ENCODE measurements at places on chromosomes 6 and 20.
A peak's percentile ranks its signal among the peaks of the same experiment; 100 is the strongest.

DNA sequence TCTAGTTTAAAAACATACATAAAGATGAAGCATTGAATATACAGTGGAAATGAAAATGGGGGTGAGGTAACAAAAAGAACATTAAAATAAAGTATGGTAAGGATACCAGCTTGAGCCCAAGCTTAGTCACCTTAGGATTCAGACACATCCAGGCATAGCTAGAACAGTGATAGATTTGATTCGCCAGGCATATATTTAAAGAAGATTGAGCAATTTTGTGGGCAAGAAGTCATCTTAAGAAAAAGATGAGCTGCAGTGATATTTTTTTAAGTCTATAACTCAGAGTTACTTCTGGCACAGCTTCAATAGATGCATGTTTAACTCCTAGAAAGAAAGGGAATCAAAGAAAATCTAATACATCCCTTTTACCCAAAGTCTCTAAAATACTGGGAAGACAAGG is 97.9 kb downstream of the BMP5 start:
- H3K27ac ChIP-seq, result no peak overlapping the region
- no peaks in the 10 kb centered on the region for H3K27me3 ChIP-seq
- DNase-seq, result no peak

- no peaks in the 10 kb centered on the region for H3K27me3 ChIP-seq
- no peak for DNase-seq
Measured at GRCh38 chr6:106642476-106642875, 13.1 kb downstream of the QRSL1 start.

DNA sequence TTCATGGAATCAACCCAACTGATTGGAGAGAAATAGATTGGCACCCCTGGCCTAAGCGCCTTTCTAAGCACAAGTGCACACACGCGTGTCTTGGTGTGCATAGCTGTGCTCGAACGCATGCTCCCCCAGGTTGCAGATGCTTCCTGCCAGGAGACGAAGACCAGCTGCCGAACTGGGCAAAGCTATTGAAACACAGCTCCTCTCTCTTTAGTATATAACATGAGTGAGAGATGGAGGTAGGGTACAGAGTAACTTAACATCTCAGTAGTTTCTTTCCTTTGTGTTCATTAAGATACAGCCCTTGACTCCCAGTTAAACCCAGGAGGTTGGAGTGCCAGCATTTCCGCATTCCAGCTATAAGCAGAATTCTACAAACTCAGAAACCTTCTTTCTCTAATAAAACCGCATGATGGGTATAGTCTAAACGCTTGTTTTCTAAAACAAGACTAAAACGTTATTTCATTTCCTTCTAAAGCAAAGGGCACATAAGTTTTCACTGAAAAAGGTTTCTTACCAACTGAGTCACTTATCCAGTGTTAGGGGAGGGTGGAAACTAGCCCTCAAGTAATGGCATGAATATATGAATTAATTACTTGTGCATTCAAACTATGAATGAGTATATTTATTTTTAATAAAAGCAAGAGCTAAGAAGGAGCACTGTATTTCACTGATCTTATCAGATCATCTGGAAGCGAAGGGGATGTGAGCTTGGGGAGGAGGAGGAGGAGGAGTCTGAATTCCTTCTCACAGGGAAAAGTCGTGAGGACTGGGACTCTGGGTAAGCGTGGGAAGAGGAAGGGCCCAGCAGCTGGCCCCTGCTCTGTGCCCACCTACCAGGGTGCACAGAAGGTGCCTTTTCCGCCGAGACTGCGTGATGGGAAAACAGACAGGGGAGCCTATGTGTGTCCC is 179.2 kb downstream of the TMEM242 start:
- peak overlapping the region; percentile 36 for H3K27ac ChIP-seq
- H3K4me1 ChIP-seq, result peaks cover 20% of the 10 kb centered on the region
- H3K4me3 ChIP-seq, result no peak overlapping the region
- H3K27me3 ChIP-seq, result no peaks in the 10 kb centered on the region
- H3K36me3 ChIP-seq, result no peaks in the 10 kb centered on the region

DNA sequence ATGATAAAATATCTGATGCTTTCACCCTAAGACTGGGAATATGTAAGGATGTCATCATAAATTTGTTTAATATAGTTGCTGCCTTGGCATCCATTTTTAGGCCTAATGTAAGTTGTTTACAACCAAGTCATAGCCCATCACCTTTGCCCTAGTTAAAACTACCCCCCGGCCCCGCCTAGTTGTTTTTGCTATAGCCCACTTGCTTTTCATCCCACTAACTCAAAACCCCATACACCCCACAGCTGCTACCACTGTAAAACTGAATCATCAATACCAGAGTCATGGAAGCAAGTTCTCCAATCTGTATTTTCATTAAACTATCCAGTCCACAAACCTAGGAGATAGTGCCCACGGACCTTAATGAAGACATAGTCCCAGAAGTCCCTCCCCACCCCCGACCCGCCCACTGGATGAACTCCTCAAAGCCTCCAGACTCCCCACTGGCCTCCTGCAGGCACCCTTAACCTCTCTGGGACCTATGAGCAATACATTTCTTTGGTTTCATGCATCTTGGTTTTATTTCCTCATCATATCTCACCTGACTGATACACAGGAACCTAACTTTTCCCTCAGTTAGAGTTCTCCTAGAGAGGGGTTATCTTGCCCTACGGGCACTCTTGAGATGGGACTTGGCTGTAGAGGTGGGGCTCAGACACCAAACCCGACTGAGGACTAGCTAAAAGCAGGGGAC is 12.5 kb upstream of the ZDHHC14 start:
- no peaks in the 10 kb centered on the region for H3K27me3 ChIP-seq
- no peak overlapping the region for H3K4me3 ChIP-seq
- H3K4me1 ChIP-seq, result no peaks in the 10 kb centered on the region
- DNase-seq, result no peak
- H3K36me3 ChIP-seq, result no peaks in the 10 kb centered on the region
- H3K27ac ChIP-seq, result no peak overlapping the region

DNA sequence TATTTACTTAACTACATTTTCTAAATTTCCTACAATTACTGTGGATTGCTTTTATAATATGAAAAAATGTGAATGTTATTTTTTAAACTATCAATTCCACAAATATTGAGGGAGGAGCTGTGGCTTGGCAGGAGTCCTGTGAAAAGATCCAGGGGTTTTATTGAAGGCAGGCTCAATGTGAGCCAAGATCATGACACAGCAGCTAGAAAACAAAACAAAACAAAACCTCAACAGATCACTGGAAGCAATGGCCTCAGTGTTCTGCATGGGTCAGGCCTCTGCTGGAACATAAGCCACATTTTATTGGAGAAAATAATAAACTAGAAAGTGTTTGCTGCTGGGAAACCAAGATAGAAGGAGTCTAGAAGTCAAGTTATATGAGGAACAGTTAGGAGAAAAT is 19.4 kb upstream of the RCAN2 start:
- H3K36me3 ChIP-seq, result no peaks in the 10 kb centered on the region
- DNase-seq, result peak; percentile 30
- no peak overlapping the region for H3K27ac ChIP-seq
- no peak overlapping the region for H3K4me3 ChIP-seq
- no peaks in the 10 kb centered on the region for H3K27me3 ChIP-seq

DNA sequence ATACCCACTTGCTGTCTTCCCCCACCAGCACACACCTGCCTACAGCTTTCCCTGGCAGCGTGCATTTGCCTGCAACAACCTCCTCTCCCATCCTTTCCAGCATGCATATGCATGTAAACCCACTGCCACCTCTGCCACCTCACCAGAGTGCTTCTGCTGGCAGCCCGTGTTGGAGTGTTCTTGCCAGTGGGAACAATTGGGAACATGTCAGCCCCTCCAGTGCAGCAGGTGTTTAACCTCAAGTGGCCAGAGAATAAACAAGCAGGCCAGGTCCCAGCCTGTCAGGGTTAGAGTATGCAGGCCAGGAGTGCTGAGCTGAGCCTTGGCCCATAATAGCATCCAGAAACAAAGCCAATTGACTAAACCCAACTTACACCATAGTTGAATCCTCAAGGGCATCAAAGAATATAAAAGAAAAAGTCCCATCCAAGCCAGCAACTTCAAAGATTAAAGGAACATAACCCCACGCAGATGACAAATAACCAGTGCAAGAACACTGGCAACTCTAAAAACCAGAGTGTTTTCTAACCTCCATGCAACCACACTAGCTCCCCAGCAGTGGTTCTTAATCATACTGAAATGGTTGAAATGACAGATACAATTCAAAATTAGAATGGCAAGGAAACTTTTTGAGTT is 1212.1 kb upstream of the CITED2 start:
- no peaks in the 10 kb centered on the region for H3K36me3 ChIP-seq
- no peak overlapping the region for H3K27ac ChIP-seq
- H3K27me3 ChIP-seq, result no peaks in the 10 kb centered on the region
- H3K4me1 ChIP-seq, result no peaks in the 10 kb centered on the region
- H3K4me3 ChIP-seq, result no peak overlapping the region

GRCh38 chr6:79719248-79719960 is 88.3 kb downstream of the SH3BGRL2 start:
- no peaks in the 10 kb centered on the region for H3K27me3 ChIP-seq
- no peaks in the 10 kb centered on the region for H3K4me1 ChIP-seq
- H3K4me3 ChIP-seq, result no peak overlapping the region
- no peaks in the 10 kb centered on the region for H3K36me3 ChIP-seq
- no peak overlapping the region for H3K27ac ChIP-seq

DNA sequence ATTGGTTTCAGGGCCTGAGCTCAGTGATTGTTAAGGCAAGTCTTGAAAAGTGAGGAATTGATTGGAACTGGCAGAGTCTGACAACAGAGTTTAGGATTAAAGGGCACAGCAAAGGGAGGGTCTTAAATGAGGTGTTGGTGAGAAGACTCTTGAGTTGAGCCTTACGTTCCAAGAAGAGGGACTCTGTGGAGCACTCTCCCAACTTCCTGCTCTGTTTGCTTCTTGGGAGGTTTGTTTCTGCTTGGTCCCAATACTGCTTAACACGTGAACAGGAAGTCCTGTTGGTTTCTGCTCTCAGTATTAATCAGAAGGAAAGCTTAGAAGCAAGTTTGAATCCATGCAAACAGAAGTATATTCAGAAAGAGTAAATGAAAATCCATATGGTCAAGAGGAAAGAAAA is 15.6 kb upstream of the SYNDIG1 start:
- no peaks in the 10 kb centered on the region for H3K36me3 ChIP-seq
- H3K27me3 ChIP-seq, result no peaks in the 10 kb centered on the region
- H3K4me3 ChIP-seq, result no peak overlapping the region
- H3K4me1 ChIP-seq, result no peaks in the 10 kb centered on the region
- DNase-seq, result no peak

GRCh38 chr6:77040568-77041195 is 422.6 kb downstream of the HTR1B start:
- no peaks in the 10 kb centered on the region for H3K4me1 ChIP-seq
- H3K27me3 ChIP-seq, result no peaks in the 10 kb centered on the region
- no peak overlapping the region for H3K4me3 ChIP-seq
- no peak overlapping the region for H3K27ac ChIP-seq
- no peaks in the 10 kb centered on the region for H3K36me3 ChIP-seq

DNA sequence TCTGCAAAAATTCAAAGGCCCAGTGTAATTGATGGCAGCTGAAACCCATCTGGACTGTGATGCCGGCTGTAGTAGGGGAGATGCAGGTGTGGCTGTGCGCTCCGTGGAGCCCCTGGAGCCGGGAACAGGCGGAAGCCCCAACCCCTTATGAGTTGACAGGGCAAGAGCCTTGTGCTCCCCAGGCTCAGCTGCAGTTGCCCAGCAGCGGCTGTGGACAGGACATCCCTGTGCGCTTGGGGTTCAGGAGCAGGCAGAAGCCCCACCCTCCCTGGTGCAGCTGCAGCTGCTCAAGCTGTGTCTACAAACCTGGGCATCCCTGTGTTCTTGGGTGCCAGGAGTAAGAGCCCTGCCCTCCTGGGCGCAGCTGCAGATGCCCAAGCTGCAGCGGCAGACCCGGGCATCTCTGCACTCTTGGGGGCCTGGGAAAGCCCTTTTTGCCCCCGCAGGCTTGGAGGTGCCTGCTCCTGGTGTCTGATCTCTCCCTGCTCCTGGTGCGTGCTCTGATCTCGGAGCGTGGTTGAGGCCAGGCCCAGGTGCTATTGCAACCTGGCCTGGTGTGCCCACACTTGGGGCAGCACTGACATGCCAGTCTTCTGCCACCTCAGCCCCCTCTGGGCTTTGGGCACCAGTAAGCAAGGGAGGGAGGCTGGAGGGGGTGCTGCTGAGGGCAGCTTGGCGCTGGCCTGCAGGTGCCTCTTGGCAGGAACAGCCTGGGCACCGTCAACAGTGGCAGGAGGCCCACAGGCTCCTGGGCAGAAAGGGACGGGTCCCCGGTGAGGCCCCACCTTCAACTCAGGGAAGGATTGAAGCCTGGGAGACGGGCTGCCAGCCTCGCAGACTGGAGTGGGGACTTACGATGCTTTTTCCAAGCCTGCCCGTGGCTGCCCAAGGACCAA is 30.3 kb downstream of the OR2J2 start:
- no peaks in the 10 kb centered on the region for H3K27me3 ChIP-seq
- H3K36me3 ChIP-seq, result no peaks in the 10 kb centered on the region
- H3K27ac ChIP-seq, result no peak overlapping the region
- no peaks in the 10 kb centered on the region for H3K4me1 ChIP-seq
- no peak overlapping the region for H3K4me3 ChIP-seq
- DNase-seq, result no peak

GRCh38 chr20:39081255-39081654 is 119.1 kb downstream of the DHX35 start:
- H3K4me3 ChIP-seq, result no peak overlapping the region
- no peaks in the 10 kb centered on the region for H3K27me3 ChIP-seq
- H3K4me1 ChIP-seq, result no peaks in the 10 kb centered on the region
- no peak overlapping the region for H3K27ac ChIP-seq
- H3K36me3 ChIP-seq, result no peaks in the 10 kb centered on the region

DNA sequence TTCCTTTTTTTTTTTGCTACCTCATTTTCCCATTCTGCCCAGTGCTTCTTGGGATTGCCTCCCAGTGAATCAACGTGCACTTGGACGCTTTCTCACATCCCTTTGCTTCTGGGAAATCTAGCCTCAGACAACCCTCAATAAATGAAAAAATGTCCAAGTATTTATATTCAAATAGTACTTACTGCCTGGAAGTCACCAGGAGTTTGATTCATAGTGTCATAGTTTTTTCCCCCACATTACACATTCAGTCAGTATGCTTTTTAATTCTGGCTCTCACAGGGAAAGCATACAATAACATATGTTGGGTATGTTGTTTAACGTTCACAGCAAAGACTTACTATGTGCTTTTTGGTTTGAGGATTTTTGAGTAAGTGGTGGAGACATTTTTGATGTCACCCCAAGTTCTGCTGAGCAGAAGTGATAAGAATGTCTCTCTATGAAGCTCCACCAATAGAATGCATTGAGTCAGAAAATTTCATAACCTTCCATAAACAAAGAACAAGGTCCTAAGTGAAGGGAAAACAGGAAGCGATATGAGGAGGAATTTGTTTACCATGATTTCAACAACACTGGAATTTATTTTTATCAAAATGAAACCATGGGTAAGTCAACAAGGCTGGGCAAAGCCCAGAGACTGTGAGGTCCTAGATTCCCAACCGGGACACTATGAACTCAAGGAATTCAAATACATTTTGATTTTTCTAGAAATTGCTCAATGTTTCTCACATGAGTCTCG is 301.2 kb upstream of the BMP2 start:
- no peaks in the 10 kb centered on the region for H3K27me3 ChIP-seq
- H3K36me3 ChIP-seq, result no peaks in the 10 kb centered on the region
- H3K27ac ChIP-seq, result no peak overlapping the region
- no peak for DNase-seq
- no peak overlapping the region for H3K4me3 ChIP-seq

GRCh38 chr6:128278836-128279235 is 241.6 kb downstream of the PTPRK start:
- H3K27ac ChIP-seq, result no peak overlapping the region
- no peaks in the 10 kb centered on the region for H3K27me3 ChIP-seq
- H3K4me3 ChIP-seq, result no peak overlapping the region
- no peaks in the 10 kb centered on the region for H3K36me3 ChIP-seq
- DNase-seq, result no peak

- no peak for DNase-seq
- H3K36me3 ChIP-seq, result no peaks in the 10 kb centered on the region
- H3K27me3 ChIP-seq, result no peaks in the 10 kb centered on the region
- H3K4me1 ChIP-seq, result no peaks in the 10 kb centered on the region
- H3K27ac ChIP-seq, result no peak overlapping the region
Measured at GRCh38 chr6:84860509-84860908, 96.1 kb upstream of the TBX18 start.
